Femur (tissue), 1 donor: ENCODE measurements at places on chromosomes 7 and 10.

- DNase-seq: no peak
These were observed 173.5 kb downstream of the DNAJC1 start for GRCh38 chr10:21830037-21830436.

- DNase-seq: peak; percentile 96
These were observed at the start of gene MEOX2 for GRCh38 chr7:15686295-15686956. Gene MEOX2 (minus strand): TSS chr7:15686683. CDS start chr7:15686402, 281 bp downstream.

DNA sequence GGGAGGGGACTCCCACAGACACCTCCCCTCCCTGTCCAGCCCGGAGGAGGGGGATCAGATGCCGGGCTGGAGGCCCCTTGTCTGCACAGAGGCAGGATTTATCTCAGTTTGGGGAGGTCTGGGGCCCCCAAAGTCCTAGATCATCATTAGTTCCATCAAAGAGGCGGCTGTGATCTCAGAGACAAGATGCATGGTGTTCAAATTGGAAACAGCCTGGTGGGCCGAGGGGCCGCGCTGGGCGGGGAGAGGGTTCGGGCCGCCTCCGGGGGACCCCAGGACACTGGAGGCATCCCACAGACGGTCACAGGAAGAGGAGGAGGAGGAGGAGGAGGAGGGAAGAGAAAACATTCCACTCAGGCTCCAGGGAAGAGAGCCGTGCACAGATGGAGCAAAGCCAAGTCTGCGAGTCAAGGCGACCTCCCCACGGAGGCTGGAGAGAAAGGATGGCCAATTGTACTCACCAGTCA lies 69.5 kb upstream of the CUX1 start:
- DNase-seq: no peak

- DNase-seq: no peak
These were observed 113.8 kb upstream of the PPP2R2D start for GRCh38 chr10:131786756-131787605.

DNA sequence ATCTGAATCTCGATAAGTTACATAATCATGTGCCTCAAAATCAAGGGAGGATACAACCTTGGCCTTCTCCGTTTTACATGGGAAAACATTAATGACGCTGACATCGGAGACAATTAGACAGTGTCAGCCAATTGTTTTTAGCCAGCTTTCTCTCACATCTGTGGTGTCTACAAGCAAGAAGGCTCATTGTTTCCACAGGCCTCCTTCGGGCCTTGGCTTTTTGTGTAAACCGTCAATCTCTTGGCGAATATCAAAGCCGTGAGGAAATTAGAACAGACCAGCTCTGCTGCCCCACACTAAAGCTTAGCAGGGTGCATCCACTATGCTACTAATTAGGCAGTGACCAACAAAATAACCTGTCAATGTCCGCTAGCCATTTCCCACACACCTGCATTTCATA lies 43.2 kb downstream of the VAX1 start:
- no peak for DNase-seq

DNA sequence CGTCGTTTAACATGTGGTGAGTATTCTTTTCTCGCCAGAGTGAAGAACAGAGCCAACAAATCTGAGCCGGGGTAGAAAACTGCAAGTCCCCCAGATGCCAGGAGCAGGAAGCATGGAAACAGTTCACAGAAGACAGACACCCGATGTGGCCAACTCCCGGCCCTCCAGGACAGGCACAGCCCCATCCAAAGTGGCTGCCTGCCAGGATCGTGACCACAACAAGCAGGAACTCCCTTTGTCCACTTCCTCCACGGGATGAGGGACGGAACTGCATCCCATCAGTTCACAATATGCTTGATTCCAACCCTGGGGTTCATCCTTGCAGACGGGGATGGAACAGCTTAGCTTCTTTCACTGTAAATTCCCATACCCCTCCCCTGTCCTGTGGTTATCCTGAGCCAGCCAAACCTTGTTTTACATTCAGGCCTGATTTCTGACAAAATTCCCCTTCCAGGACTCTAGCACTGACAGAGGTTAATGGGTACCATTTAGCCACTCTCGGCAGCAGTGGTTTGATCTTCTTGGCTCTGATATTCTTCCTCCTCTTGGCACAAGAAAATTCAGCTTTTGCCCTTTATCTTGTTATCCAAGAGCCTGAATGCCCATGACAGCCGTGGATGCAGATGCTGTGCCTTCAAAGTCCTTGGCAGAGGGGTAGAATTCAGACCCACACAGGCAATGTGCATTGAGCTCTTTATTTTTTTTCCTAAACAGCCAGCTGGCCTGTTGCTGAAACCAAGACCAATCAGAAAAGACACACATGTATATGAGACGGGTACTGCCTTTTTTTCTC lies 105.5 kb upstream of the FAM204A start:
- DNase-seq: peak; percentile 68

GRCh38 chr10:130044067-130045061 lies 66.3 kb downstream of the C10orf143 start:
- no peak for DNase-seq

- DNase-seq: no peak
These were observed 285.9 kb downstream of the LRMDA start for GRCh38 chr10:75717126-75717916.

DNA sequence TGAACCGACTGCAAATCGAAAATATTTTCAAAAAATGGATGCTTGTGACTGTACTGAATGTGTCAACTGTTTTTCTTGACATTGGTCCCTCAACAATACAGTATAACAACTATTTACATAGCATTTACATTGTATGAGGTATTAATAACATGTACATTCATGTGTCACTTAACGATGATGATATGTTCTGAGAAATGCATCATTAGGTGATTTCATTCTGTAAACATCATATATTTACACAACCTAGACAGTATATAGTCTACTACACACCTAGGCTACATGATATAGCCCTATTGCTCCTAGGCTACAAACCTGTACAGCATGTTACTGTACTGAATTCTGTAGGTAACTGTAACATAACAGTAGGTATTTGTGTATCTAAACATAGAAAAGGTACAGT lies 39.7 kb downstream of the SIRT1 start:
- no peak for DNase-seq

- no peak for DNase-seq
These were observed 14.3 kb downstream of the INSIG1 start for GRCh38 chr7:155311826-155312537.

DNA sequence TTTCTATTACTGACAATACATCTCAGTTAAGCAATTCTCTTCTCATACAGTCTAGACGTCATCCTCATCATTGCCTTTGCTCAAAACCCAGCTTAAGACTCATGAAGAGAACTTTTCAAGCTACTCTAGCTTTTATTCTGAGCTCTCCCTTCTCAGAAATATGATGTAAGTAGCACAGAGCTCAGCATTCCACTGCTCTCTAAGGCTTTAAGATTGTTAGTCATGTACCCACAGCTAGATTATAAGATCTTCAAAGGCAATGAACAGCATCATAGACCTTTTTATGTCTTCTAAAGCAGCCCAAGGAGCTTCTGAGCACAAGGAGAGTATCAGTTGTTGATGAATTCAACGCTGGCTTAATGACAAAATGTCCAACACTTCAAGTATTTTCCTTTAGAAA lies 119.3 kb downstream of the NRP1 start:
- DNase-seq: no peak
